ENCODE measurements at places on chromosomes 12 and 14. TPM values are rescaled to one million over a fixed set of nuclear protein-coding genes. Genes with fewer than 3 reads are reported as not detected.

KERA gene
- not detected for total RNA-seq

DNA sequence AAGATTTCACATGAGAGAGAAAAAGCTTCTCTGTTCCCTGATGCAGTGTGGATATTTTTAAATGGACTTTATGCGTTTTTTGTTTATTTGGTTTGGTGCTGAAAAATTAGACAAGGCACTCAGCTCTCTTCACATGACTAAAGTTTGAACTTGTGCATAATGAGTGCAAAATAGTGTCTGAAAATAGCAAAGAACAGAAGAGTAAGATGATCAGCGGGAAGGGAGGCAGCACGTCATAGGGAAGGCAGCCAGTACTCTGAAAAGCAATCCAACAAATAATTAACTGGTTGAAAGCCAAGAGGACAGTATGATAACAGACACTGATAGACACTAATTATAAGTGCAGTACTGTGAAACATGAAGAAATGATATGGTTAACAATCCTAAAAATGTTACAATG, 46.6 kb upstream of the CDKN3 start:
- DNase-seq: no peak

GRCh38 chr14:92930737-92931602, 8.0 kb downstream of the CHGA start:
- no peak for DNase-seq

GRCh38 chr12:83801972-83802371, 1110.6 kb downstream of the SLC6A15 start:
- DNase-seq: no peak

DNA sequence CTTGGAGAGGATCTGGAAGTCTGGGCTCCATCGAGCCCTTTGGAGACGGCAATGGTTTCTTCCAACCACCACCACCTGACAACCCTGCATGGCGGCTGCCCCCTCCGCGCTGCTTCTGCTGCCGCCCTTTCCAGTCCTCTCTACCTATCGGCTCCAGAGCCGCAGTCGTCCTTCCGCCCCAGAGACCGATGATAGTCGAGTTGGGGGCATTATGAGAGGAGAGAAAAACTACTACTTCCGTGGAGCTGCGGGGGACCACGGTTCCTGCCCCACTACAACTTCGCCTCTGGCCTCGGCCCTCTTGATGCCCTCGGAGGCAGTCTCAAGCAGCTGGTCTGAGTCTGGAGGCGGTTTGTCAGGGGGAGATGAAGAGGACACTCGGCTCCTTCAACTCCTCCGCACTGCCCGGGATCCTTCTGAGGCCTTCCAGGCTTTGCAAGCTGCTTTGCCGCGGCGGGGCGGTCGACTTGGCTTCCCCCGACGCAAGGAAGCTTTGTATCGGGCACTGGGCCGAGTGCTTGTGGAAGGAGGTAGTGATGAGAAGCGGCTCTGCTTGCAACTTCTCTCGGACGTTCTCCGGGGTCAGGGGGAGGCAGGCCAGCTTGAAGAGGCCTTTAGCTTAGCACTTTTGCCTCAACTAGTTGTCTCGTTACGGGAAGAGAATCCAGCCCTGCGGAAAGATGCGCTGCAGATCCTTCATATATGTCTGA, 499 bp downstream of the TOGARAM1 start:
- peak; percentile 25 for DNase-seq

GRCh38 chr14:92247341-92247740, 75.6 kb upstream of the SLC24A4 start:
- no peak for DNase-seq

GRCh38 chr12:32821710-32822109, 66.0 kb upstream of the YARS2 start:
- DNase-seq: no peak

HOXC5 gene
- total RNA-seq: 3.6 TPM

DNA sequence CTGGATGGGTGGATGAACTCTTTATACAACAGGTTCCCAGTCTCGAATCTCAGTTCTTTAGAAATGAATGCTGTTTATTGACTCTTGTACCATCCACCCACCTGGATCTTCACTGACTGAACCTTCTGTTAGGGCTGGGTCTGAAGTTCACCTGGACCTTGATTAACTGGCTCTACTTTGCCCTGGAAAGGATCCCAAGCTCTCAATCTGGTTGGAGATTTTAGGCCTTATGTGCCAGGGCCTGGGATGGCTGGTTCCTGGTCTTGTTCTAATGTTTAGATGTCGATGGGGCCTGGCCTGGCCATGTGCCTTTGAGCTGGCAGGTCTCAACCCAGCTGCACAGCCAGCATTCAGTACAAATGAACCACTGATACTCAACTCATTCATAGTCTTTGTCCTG, 76.5 kb upstream of the MED13L start:
- DNase-seq: no peak

DNA sequence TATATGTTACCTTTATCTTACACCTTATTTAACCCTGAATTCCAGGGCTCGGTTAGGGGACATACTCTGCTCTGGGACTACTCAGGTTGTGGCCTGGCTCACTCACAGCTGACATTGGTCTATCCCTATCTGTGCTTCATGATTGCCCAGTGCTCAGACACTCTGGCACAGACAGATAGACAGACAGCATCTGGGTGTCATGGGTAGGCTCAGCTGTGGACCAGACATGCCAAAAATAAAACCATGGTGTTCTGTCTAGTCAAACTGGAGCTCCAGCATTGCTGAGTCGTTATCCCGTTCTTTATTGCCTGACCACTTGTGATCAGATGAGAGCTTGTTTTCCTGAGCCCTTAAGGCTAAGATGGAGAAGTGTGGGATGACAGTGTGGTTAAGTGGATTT, 29.0 kb downstream of the FBXW8 start:
- no peak for DNase-seq

GRCh38 chr14:44384093-44384492, 123.0 kb downstream of the FSCB start:
- no peak for DNase-seq

EXD2 gene
- total RNA-seq: 23.9 TPM
